HCEC 1CT (cell line): ENCODE measurements at places on chromosomes 13 and 19.

DNA sequence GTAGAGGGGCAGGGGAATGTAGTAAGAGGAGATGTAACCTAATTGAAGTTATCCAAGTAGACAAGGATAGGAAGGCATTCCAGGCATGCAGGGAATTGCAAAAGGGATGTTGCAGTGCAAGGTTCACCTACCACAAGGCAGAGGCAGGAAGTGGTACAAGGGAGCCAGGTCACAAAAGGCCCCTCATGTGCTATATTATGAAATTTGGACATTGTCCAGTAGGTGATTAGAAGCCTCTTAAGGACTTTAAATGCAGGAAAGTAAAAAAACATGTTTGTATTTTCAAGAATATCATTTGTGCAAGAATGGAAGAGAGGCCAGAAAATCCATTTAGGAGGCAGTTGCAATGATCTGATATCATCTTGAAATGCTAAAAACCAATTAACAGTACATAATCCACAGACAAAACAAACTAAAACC, 111.4 kb downstream of the FRY start:
- peak; percentile 77 for DNase-seq

- DNase-seq = no peak
Observed at GRCh38 chr13:39012608-39013007, 22.0 kb upstream of the STOML3 start.

GRCh38 chr19:23972161-23972560, 57.5 kb downstream of the ZNF726 start:
- no peak for DNase-seq

GRCh38 chr13:60335531-60335930, 61.5 kb upstream of the TDRD3 start:
- DNase-seq = peak; percentile 44

GRCh38 chr13:53953183-53953582, 924.6 kb downstream of the OLFM4 start:
- DNase-seq = no peak

DNA sequence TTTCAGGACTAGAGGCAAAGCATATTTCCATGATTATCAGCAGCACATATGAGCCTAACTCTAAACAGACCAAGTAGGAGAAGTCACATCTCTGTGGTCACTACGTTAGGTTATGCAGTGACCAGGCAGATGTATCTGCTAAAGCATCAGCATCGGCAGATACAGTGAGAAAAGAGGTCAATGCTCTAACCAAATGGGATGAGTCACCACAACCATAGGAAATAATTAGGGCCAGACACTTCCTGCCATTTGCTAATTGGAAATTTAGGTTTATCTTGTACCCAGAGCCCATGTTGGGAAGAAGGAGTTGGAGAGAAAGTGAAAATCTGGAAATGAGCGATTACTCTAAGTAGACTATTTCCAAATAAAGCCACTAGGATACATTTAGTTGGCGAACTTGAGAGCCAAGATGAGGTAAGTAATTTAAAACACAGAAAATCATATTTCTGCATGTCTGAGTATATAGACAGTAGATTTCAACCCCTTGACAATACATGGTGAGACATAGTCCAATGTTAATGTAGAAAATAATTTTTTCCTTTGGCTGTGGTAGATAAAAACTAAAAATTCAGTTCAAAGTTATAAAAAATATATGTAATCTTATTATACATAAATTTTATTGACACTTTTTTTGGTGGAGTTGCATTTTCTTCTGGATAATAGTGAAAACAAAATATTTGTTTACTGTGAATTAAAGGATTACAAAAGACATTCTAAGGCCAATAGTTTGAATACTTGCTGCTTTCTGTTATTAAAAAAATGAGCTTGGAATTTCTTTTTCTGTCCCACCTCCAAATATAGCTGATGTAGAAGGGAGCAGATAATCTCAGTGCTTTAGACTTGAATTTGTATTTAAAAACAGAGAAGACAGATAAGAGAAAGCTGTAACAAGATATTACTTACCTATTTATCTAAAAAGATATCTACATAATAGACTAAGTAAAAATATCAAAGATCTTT, 104.4 kb upstream of the CSNK1A1L start:
- peak; percentile 2 for DNase-seq

DNA sequence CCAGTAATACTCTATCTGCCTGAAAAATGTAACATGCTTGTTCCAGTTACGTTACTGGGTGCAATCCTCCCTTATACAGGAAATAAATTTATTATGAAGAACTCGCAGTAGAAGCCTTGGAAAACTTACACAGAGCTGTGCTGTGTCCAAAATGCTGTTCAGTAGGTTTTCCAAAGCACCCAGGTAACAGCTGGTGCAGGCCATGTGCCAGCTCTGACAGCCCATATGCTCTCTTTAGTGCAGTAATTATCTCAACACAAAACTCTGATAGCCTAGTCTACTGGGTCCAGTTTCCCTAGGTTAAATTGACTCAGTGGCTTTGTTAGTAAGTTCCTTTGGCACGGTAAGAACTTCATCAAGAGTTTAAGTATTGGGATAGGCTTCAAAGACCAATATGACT, 120.7 kb upstream of the OBI1 start:
- no peak for DNase-seq
